ENCODE measurements at places on chromosomes 11 and 22.

- DNase-seq: peak; percentile 44
Measured at GRCh38 chr11:86460461-86461385, 86.0 kb downstream of the CCDC81 start.

DNA sequence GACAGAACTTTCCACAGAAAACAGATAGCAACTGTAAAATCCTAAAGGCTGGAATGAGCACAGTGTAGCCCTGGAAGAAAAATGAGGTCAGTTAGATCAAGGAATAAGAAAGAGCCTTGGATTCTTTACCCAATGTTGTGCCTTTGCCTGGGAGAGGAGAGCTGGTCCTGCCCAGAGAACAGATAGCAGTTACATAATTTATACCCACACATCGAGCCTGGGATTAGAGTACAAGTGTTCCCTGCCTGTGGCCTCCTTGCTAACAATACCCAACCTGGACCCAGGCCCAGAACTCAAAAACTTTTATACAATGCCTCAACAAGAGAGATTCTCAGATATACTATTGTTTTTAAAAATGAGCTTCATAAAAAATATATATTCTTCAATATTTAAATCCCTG lies 1998.4 kb downstream of the LRRC4C start:
- no peak for DNase-seq

DNA sequence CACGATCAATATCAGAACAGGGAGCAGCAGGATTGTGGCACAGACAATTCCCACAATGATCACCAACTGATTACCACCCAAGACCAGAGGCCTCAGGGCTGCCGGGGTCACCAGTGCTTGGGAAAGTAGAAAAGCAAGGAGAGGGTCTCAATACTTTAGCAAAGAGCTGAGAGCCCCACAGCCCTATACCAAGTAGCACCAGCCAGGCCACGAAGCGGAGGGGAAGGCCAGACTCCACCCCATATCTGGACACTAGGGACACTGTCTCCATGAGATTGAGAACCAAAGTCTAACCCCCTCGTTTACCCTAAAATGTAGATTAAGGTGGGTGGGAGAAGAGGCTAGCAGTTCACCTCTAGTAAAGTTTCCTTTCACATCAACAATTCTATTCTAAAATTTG lies 24.1 kb upstream of the SCN2B start:
- DNase-seq: no peak

DNA sequence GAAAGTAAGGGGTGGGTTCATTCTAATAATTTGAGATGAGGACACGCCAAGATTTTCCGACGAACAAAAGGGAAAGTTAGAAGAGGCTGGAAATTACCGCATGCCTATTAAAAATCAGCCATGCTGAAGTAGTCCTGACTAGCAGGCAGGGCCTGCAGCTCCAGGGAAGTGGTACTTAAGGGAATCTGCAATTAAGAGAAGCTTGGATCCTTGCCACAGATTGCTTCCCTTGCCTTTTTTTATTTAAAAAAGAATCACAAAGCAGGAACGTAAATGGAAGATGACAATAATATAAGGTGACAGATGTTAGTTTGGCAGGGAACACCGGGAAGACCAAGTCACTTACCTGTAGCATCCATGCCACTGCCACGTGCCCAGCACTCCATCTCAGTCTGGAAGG lies 359.3 kb downstream of the CADM1 start:
- no peak for DNase-seq

- no peak for DNase-seq
Measured at GRCh38 chr11:41459465-41460401, at the start of gene LRRC4C. Gene LRRC4C (minus strand): TSS chr11:41459652.

DNA sequence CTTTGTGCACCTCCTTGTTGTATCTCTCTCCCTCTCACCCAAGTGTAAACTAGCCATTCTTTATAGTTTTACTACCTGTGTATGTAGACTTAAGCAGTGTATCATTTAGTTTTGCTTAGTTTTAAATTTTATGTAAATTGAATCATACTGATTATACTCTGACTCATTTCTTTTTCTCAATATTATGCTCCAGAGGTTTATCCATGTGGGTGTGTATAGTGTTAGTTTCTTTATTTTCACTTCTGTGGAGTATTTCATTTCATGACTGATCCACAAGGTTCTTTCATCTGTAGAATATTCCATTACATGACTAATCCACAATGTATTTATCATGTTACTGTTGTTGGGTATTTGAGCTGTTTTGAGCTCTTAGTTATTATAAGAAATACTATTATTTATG lies 62.0 kb downstream of the CCDC34 start:
- DNase-seq: peak; percentile 28

DNA sequence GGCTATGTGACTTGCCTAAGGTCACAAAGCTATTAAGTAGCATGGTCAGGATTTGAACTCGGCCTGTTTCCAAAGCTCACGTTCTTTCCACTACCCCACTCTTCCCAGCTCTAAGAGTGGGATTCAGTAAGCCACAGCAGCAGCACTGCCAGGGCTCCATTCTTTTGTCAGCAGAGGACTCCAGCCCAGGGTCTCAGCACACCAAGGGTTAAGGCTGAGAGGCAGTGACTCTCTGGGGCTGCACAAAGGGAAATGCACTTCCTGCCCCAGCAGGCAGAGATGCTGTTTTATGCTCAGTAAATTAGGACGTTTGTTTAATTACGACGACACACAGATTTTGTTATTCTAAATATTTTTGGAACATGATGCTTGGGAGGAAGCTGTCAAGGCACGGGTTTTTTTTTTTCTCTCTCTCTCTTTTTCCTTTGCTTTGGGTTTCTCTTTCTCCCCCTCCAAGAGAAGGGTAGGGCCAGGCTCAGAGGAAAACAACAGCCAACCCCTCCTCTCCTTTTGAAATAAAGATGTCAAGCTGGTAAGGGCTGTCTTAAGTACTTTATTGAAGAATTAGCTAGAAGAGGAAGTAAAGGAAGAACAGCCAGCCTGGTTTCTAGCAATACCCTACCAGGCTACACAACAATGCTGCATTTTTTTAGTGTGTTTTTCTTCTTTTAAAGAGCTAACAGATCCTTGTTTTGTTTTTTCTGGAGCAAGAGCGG lies 2.8 kb downstream of the MYH9 start:
- peak; percentile 30 for DNase-seq

- DNase-seq: no peak
Measured at GRCh38 chr11:118633979-118634378, 26.6 kb downstream of the PHLDB1 start.

- no peak for DNase-seq
Measured at GRCh38 chr11:77959434-77959833, 35.0 kb downstream of the INTS4 start.

DNA sequence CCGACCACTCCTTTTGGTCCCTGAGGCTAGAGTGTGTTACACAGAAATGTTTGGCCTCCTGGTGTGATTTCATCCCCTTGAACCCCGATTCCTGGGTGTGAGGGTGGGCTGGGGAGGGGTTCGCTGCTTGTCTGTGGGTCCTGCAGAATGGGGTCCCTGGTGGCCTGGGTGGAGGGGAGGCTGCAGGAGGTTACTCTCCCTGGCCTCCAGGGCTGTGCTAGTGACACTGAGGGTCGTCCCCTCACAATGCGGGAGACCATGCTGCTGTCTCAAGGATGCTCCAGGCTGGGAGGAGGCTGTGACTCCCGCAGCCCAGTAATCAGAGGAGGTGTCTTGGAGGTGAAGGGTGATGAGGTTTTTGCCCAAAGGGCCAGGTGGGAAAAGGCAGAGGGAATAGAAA lies 17.0 kb upstream of the OMP start:
- no peak for DNase-seq

- no peak for DNase-seq
Measured at GRCh38 chr11:94632356-94632755, 65.2 kb downstream of the PIWIL4 start.

GRCh38 chr22:25514436-25515180 lies 49.9 kb upstream of the GRK3 start:
- no peak for DNase-seq

DNA sequence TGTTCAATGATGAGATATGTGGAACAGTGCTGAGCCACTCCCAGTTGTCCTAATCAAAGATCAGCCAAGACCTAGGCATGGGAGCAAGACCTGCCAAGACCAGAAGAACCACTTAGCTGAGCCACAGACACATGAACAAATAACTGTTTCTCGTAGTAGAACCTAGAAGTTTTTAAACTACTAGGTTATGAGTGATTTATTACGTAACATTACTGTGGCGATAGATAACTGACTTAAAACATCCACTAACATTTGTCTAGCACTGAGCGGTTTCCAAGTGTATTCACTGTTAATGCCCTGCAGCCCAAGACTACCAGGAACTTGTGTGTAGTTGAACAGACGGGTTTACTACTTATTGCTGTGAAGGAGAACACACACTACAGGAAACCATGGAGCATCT lies 120.4 kb downstream of the SERGEF start:
- no peak for DNase-seq

DNA sequence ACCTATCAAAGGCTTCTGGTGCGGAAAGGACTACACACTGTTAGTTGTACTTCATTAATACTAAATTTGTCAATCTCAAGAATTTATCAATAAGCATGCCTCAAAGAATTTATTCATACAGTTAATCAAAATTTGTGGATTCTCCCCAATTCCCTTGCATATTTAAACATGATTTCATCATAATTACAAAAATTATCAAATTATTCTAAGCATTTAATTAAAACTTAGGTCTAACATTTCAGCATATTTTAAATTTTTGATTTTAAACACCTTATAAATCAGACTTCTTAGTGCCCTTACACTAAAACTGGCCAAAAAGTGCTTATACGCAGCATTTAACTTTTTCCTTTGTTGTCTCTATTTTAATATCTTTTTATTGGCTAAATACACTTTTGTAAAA lies 13.8 kb upstream of the SERPIND1 start:
- DNase-seq: no peak

- DNase-seq: peak; percentile 51
Measured at GRCh38 chr11:11931461-11932055, 76.9 kb downstream of the DKK3 start.

- DNase-seq: no peak
Measured at GRCh38 chr11:68692871-68693483, 8.6 kb downstream of the GAL start.

Measured in foreskin keratinocyte (primary cell).